Activated CD4-positive, alpha-beta T cell treated with anti-CD3 and anti-CD28 coated beads for 24 hours (primary cell): ENCODE measurements at places on chromosomes 2 and 18.

- no peak for DNase-seq
Measured at GRCh38 chr18:6951336-6952090, 166.1 kb downstream of the LAMA1 start.

GRCh38 chr18:79983793-79984192 lies 4.6 kb downstream of the TXNL4A start:
- DNase-seq = no peak

- no peak for DNase-seq
Measured at GRCh38 chr2:217023611-217024010, 163.7 kb upstream of the TNP1 start.

- DNase-seq = no peak
Measured at GRCh38 chr2:61758159-61758558, 95.7 kb downstream of the FAM161A start.

GRCh38 chr2:201308914-201309313 lies 48.2 kb downstream of the FLACC1 start:
- no peak for DNase-seq

DNA sequence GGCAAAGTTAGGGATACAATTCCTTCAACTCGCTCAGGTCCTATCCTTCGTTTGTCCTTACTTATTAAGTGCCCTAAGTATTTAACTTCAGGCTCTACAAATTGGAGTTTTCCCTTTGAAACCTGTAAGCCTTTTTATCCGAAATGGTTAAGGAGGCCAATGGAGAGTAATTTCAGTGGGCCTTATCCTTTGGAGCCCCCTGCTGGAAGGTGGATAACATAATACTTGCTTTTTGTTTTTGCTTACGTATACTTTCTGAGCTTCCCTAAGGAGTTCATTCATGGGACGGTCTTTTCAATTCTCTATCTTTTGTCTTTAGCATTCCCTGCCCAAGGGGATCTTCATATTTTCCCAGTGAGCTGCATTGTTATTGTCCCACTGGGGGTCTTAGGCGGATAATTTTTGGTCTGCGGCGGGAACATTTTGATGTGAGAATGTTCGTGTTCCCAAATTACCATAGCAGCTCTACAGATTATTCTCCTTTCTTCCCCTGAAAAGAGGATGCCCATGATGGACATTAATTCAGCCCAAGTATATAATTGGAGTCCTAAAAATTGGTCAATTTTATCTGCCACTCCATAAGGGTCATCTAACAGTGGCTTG lies 34.4 kb upstream of the TRAPPC8 start:
- peak; percentile 19 for DNase-seq

DNA sequence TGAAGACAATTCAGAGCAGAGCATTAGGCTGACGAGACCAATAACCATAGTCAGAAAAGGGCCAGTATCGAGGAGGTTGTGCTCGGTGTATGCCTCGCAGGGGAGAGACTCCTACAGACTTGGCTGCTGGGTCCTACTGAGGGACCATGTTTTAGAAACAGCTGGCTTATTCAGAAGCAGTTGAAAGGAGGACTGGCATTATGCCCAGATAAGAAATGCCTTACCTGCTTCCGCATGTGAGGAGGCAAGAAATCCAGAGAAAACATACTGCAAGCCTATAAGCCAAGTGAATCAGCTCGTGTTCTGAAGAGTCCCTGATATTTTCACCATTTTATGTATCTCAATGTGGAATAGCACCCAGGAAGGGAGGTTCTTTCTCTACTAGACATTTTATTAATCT lies 434.7 kb downstream of the GRB14 start:
- no peak for DNase-seq

DNA sequence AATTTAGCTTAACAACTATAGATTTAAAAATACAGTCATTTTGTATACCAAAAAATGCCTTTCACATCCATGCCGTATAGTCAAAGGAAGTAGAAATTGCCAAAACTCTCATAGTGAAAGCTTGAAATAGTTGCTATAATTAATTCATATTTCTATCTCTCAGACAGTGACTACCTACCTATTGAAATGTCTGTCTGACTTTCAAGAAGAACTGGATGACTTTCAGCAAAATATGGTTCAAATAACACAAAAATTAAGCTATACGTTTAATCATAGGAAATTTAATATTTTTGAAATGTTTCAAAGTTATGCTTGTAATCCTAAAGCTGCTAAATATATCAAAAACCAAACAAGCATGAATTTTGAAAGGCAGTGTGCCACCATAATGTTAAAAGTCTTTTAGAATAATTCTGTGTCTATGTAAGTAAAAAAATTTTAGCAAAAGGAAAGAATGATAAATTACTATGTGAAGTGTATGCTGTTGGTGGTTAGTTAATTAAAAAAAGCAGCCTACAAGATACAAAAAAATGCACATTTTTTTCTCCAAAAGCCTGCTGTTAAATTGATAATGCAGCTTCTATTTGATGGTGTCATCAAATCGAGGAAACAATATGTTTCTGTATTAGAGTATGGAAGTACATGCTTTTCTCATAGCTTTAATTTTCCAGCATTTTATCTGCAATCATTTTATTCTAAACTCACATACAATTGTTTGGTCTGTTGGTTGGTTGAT lies 57.7 kb upstream of the ST6GAL2 start:
- no peak for DNase-seq
